ENCODE measurements at places on chromosomes 13 and 19.

- no peak for DNase-seq
Measured at GRCh38 chr19:9671655-9672054, 3.2 kb downstream of the ZNF562 start.

DNA sequence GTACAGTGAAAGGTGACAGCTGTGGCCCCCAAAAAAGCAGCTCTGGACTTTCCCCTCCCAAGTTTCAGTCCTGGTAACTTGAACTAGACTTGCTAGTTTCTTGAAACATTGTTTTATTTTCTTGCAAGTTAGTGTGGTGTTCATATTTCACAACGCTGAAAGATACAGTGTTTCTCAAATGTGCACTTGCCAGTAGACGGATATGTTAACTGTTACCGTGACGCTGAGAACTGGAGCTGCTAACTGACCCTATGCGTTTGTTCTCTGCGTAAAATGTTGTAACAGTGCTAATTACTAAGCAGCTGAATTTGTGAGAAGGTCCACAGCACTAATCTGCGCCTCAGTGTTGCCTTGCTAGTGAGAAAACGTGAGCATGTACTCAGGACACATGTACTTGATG, 79.6 kb downstream of the GGACT start:
- no peak for DNase-seq

- no peak for DNase-seq
Measured at GRCh38 chr19:49896863-49897621, at the start of gene IL4I1. IL4I1 (minus strand) TSS chr19:49896887; CDS start chr19:49896160, 727 bp downstream.

GRCh38 chr19:10112037-10112761, 706 bp downstream of the P2RY11 start:
- no peak for DNase-seq
